Placental pericyte (primary cell): ENCODE measurements at places on chromosomes 7 and 10. TPM values are rescaled to one million over a fixed set of nuclear protein-coding genes. Genes with fewer than 3 reads are reported as not detected.

Gene PTPN12
- 63.5 and 102 TPM in 2 replicates for total RNA-seq

Gene C1QL3
- total RNA-seq: not detected in 2 replicates

Gene GNGT1
- total RNA-seq: not detected in 2 replicates

Gene NPFFR1
- total RNA-seq: not detected in 2 replicates

Gene CPN1
- not detected in 2 replicates for total RNA-seq

Gene SSMEM1
- 0.22 TPM in 1 of 2 replicates, not detected in the other for total RNA-seq

Gene TRPV5
- not detected in 2 replicates for total RNA-seq

Gene FANK1
- 1.8 and 2.6 TPM in 2 replicates for total RNA-seq

Gene ZFAND2A
- 18.5 and 57.8 TPM in 2 replicates for total RNA-seq

Gene NODAL
- total RNA-seq: not detected in 2 replicates

Gene BLNK
- total RNA-seq: not detected in 2 replicates

Gene PPP1R17
- total RNA-seq: not detected in 2 replicates

Gene GRID2IP
- total RNA-seq: not detected in 2 replicates

Gene SEMA4G
- total RNA-seq: 0.66 and 1.0 TPM in 2 replicates

Gene CALHM1
- total RNA-seq: not detected in 2 replicates

Gene ZNF804B
- total RNA-seq: not detected in 2 replicates

Gene PRLHR
- not detected in 2 replicates for total RNA-seq
